Fibroblast of the aortic adventitia (primary cell): ENCODE measurements at places on chromosomes 2 and 18. TPM values are rescaled to one million over a fixed set of nuclear protein-coding genes. Genes with fewer than 3 reads are reported as not detected.
A peak's percentile ranks its signal among the peaks of the same experiment; 100 is the strongest.

GRCh38 chr2:237568121-237568660, 1.8 kb downstream of the PRLH start:
- no peak for DNase-seq

- peak; percentile 60 for DNase-seq
Measured at GRCh38 chr2:229363185-229363814, 92.2 kb upstream of the PID1 start.

GRCh38 chr2:15293262-15293937, 267.7 kb downstream of the NBAS start:
- DNase-seq = no peak

- no peak for DNase-seq
Measured at GRCh38 chr2:88100489-88100858, 27.4 kb downstream of the FABP1 start.

The ADGRF3 gene
- 0.09 TPM in 1 of 2 replicates, not detected in the other for total RNA-seq

The CKAP2L gene
- total RNA-seq = 2.7 and 26.4 TPM in 2 replicates
